ENCODE measurements at places on chromosomes 12 and 14. TPM values are rescaled to one million over a fixed set of nuclear protein-coding genes. Genes with fewer than 3 reads are reported as not detected.

Gene SIX6
- not detected for total RNA-seq

Gene TRHDE
- not detected for total RNA-seq

Gene ITFG2
- 43.5 TPM for total RNA-seq

Gene ACOT6
- total RNA-seq = not detected

Gene FOXG1
- total RNA-seq = not detected

Gene TOMM20L
- not detected for total RNA-seq

Gene DPPA3
- total RNA-seq = not detected

Gene ASPG
- total RNA-seq = not detected

Gene GLI1
- total RNA-seq = 0.94 TPM

Gene OVCH1
- total RNA-seq = not detected

Gene TPPP2
- not detected for total RNA-seq

Gene PLEKHD1
- 0.15 TPM for total RNA-seq

Gene PTHLH
- not detected for total RNA-seq
